ENCODE measurements at places on chromosomes 3 and 15. TPM values are rescaled to one million over a fixed set of nuclear protein-coding genes. Genes with fewer than 3 reads are reported as not detected.

XYLB gene
- total RNA-seq = 4.4 TPM

PYGO1 gene
- total RNA-seq = 8.7 TPM

NLGN1 gene
- total RNA-seq = 6.1 TPM

NR1I2 gene
- not detected for total RNA-seq

CHL1 gene
- not detected for total RNA-seq
